ENCODE measurements at places on chromosomes 2 and 18.

- DNase-seq: peak; percentile 79
Measured at GRCh38 chr2:238240757-238241711, 1.2 kb upstream of the HES6 start.

DNA sequence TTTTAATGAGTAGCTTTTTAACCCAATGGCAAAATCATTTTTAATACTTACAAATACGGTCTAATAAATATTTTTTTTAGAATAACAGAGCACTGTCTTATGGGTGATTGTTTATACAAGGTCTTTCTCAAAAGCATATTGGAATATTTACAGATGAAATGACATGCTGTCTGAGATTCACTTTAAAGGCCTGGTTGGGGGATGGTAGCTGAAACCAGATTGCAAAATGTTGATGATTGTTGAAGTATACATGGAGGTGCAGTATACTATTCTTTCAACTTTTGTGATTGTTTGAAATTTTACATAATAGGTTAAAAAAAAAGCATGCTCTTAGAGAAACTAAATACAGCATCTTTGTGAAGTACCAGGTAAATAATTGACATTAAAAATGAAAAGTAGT is 111.2 kb downstream of the FMNL2 start:
- no peak for DNase-seq

- peak; percentile 22 for DNase-seq
Measured at GRCh38 chr2:188610050-188610444, 318.4 kb downstream of the GULP1 start.

DNA sequence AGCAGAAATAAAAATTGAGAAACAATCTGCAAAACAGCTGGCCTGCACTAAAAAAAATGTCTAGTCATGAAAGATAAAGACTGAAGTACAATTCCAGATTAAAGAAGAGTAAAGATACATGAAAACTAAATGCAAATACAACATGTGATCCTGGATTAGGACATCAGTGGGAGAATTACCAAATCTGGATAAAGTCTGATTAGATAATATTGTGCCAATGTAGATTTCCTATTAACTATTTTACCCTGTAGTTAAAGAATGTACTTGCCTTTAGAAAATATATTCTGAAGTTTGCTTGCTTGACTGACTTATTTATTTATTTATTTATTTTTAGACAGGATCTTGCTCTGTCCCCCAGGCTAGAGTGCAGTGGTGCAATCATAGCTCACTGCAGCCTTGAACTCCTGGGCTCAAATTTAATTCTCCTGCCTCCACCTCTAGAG is 58.7 kb downstream of the ASXL2 start:
- no peak for DNase-seq

DNA sequence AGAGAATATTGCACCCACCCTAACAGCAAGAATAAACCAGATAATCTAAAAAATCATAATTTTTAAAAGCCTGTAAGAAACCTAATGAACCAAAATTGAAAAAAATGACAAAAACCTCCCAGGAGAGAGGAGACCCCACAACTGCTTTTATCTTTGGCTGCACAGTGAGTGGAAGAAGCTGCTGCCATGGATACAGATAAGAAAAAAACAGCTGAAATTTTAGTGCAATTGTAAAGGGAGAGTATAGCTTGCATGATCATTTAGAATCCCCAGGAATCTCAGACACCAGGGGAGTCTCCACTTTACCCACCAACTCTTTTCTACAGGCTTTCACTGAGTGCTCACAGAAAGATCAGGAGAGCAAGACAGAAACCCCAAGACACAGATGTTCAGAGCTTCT is 338.1 kb upstream of the NCKAP5 start:
- no peak for DNase-seq

- DNase-seq: no peak
Measured at GRCh38 chr2:2836343-2837070, 505.4 kb upstream of the MYT1L start.

DNA sequence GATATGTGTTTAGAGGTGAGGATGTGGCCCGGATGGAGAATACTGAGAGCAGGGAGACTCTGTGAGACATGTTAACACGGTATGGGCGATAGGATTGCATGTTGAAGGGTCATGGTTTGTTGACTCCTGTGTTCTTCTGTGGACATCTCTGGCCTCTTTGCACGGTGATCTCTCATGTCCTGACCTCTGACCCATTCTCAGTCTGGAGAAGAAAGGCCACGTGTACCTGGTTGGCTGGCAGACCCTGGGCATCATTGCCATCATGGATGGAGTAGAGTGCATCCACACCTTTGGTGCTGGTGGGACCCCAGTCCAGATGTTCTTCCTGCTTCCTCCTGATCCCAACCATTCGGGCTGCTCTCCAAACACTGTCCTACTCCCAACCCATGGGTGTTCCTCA is 9.9 kb downstream of the GCKR start:
- no peak for DNase-seq

- DNase-seq: peak; percentile 62
Measured at GRCh38 chr2:19580830-19581229, 222.4 kb upstream of the OSR1 start.

GRCh38 chr18:29361843-29362242 is 1184.9 kb upstream of the CDH2 start:
- no peak for DNase-seq

- DNase-seq: no peak
Measured at GRCh38 chr2:1942146-1942545, 197.8 kb upstream of the PXDN start.

GRCh38 chr2:204948822-204949221 is 403.5 kb downstream of the PARD3B start:
- no peak for DNase-seq

DNA sequence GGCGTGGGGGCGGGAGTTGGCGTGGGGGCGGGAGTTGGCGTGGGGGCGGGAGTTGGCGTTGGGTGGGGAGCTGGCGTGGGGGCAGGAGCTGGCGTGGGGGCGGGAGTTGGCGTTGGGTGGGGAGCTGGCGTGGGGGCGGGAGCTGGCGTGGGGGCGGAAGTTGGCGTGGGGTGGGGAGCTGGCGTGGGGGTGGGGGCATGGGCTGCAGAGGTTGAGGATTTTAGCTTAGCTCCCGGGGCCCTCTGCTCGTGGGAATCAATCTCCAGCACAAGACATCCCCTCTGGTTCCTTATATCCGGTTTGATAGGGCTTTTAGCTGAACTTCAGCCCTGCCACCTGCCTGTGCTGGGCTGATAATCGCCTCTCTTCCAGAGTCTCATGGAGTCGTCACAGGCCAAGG is 177.0 kb downstream of the LDLRAD4 start:
- no peak for DNase-seq

GRCh38 chr2:216636551-216637450 is 3.6 kb downstream of the IGFBP2 start:
- no peak for DNase-seq

GRCh38 chr2:11995456-11995855 is 249.0 kb downstream of the LPIN1 start:
- peak; percentile 70 for DNase-seq

DNA sequence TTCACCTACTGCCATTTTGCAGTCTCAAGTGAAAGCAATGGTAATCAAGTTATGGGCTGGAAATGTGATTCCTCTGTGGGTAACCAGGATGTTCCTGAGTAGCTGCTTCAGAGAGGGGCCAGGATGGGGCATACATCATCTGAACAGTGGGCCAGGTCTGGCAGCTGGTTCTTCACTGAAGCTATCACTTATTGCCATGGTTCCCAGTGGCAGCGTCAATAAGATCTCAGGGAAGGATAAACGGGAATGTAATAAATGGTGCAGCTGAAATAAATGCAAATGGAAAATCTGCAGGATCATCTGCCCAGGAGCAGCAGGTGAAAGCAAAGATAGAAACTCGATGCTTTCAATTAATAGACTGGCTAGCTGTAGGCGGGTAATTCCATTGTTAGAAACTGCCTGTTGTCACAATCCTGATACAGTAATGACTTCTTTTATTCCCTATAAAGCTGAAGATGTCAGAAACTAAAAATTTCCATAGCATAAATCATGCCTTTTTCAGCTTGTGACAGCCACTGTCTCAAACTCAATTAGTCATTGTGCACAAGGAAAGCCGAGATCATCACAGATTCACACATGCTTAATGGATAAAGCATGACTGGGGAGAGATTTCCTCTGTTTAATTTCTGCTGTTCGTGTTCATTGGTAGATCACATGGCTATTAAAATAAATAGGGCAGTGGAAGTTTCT is 56.2 kb upstream of the CCDC85A start:
- DNase-seq: no peak

DNA sequence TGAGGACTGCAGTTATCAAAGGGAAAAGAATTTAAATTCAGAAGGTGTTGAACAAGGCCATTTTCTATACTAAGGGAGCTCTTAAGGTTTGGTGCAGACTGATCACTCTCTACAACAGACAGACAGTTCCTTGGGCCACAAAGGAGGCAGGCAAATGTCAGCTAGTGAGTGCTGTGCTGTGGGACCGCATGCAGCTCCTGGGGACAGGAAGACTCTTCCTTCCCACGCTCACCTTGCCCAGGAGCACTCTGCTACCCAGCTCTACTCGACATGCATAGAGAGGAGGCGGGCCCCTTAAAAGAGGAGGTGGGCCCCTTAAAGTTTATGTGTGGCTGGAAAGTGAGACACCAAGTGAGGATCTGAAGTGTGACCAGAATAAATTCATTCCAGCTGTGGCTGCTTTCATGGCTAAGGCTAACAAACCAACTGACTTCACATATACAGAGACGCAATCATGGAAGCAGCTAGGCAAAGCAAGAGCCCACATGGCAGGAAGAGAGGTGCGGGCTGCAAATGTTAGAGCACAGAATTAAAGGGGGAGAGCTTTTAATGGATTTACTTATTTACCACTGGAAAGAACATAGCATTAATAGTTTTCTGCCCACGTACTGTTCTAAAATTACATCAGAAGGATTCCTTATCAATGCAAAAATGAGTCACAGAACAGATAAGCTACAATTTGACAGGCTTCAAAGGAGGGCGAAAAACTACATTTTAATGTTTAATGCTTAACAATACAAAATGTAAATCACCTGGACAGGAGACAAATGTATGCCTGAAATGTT is 101.4 kb upstream of the RNU4ATAC start:
- no peak for DNase-seq

GRCh38 chr2:854460-854859 is 96.2 kb upstream of the SNTG2 start:
- DNase-seq: no peak

GRCh38 chr2:119519057-119519408 is 5.2 kb downstream of the SCTR start:
- DNase-seq: no peak

GRCh38 chr18:76708071-76708721 is 114.2 kb upstream of the ZNF236 start:
- DNase-seq: no peak

GRCh38 chr18:31880186-31880898 is 62.6 kb downstream of the TRAPPC8 start:
- DNase-seq: no peak

DNA sequence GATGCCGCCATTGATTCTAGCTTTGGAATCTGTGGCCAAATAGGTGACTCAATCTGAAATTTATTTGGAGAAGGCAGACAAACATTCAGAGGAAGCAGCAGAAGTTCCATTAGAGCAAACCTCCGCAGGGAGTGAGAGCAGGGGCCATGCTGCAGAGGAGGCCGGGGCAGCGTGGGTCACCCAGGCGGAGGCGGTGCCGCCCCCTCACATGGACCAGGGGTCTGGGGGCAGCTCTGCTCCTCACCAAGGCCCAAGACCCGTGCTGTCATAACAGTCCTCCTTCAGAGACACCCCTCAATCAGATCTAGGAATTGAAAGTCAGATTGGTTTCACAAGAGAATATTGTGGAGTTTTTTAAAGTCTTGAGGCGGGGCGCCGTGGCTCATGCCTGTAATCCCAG is 92.4 kb downstream of the GBX2 start:
- DNase-seq: no peak

- no peak for DNase-seq
Measured at GRCh38 chr2:202337151-202337550, 39.0 kb upstream of the BMPR2 start.

GRCh38 chr2:83364264-83364663 is 1094.8 kb downstream of the SUCLG1 start:
- peak; percentile 77 for DNase-seq

GRCh38 chr2:25684577-25685473 is 11.4 kb upstream of the DTNB start:
- no peak for DNase-seq

GRCh38 chr2:181128199-181128598 is 147.8 kb downstream of the UBE2E3 start:
- DNase-seq: no peak

DNA sequence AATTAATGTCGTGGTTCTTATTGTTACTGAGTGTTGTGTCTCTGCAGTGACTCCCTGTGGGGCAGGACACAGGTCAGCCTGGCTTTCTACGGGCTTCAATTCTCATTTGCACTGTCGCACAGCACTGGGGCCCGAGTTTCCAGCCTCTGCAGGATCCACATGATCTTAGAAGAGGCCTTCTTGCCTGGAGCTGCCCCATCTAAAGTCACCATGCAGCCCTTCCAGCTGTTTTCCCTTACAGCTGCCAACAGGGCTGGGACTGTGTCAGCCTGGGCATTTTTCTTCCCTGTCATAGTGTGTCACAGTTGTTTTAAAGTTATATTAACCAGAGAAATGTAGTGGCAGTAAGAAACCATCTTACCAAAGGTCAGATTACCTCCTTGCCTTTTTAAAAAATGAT is 27.0 kb downstream of the FHL2 start:
- no peak for DNase-seq

DNA sequence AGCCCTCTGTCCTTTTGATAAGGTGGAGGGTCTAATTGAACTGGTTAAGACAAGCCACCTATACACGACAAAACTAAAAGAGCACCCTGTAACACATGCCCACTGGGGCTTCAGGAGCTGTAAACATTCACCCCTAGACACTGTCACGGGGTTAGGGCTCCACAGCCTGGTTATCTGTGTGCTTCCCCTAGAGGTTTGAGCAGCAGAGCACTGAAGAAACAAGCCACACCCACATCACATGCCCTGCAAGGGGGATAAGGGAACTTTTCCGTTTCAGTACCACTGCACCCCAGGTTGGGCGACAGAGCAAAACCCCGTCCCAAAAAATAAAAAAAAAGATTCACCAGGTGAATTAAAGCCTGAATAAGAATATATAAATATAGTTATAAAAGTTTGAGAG is 913.7 kb upstream of the ACVR2A start:
- DNase-seq: no peak

- no peak for DNase-seq
Measured at GRCh38 chr2:70181363-70181956, 9.4 kb downstream of the C2orf42 start.

Data from LHCN-M2 (cell line).